ENCODE measurements at places on chromosomes 12 and 14.

- no peak for DNase-seq
Observed at GRCh38 chr12:53068811-53069585, 10.2 kb downstream of the SPRYD3 start.

DNA sequence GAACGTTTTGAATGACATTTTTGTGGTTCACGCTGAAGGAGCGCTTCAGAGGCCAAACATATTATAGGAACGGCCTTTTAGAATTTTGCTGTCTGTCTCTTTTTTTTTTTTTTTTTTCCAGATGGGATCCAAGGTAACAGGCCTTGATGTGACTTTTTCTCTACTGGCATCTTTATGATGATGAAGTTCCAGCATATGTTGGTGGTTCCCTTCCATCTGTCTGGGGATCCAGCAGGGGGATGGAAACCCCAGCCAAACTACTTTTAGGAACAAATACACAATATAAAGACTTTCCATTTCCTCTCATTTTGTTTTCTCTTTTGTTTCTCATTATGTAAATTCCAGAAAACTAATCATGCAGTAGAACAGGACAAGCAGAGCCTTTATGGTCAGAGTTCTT, 239.3 kb upstream of the PRICKLE1 start:
- no peak for DNase-seq

- no peak for DNase-seq
Observed at GRCh38 chr12:124486346-124486963, 81.0 kb downstream of the NCOR2 start.

GRCh38 chr14:56198438-56198837, 80.2 kb downstream of the PELI2 start:
- no peak for DNase-seq

- no peak for DNase-seq
Observed at GRCh38 chr12:89474615-89475014, 50.0 kb downstream of the GALNT4 start.

- no peak for DNase-seq
Observed at GRCh38 chr14:54577977-54578376, 11.0 kb downstream of the SAMD4A start.

DNA sequence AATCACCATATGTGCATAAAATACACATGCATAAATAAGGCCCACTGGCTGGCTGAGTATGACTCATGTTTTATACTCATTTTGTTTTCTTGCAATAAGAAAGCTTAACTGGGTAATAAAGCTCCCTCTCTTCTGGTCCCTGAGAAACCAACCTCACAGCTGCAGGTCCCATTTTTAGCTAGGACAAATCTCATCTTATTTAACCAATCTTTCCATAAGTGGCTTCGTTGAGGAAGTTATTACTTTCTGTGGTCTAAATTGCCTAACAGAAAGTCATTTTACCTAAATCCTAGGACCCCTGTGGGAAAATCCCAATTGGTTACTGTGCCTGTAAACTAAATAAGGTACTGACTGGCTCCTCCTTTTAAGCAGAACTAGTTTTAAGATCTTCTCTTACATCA, 232.8 kb upstream of the FBXO33 start:
- no peak for DNase-seq
